ENCODE measurements at places on chromosomes 5 and 9.

DNA sequence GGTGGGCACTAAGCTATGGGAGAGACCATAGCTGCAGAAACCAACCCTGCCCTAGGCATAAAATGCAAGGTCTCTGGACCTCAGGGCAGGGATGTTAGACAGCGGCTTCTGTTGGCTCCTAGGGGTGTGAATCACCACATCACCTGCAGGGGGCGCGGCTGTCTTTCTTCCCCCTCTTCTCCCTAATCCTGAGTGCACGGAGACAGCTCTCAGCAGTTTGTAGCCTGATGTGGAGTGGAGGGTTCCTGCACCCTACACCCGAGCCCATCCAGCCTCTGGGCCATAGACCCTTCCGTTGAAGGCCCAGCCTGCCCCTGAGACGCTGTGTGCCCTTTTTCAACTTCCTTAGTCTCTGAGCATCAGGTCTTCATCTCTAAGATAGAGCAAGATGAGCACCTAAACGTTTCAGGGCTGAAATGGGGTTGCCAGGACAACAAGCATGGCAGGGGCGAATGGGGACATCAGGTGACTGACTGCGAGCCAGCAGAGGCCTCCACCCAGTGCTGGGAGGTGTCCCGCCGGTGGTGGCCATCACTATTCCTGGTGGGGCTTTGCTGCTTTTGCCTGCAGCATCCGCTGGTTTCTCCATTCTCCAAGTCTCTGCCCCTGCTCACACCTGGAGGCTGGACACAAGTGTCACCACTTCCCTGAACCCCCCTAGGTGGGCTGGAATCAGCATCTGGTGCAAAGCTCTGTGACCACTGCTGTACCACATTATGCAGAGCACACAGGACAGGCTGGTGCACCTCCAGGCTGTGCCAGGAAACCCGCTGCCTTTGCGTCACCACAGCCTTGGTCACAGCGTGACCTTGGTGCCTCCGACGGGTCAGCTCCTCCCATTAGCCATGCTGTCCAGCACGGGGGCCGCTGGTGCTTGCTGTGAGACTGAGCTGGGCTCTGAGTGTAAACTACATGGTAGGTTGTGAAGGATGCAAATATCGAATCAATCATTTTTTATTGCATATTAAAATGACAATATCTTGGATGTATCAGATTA is 2.5 kb upstream of the SEC16A start:
- DNase-seq = peak; percentile 29

DNA sequence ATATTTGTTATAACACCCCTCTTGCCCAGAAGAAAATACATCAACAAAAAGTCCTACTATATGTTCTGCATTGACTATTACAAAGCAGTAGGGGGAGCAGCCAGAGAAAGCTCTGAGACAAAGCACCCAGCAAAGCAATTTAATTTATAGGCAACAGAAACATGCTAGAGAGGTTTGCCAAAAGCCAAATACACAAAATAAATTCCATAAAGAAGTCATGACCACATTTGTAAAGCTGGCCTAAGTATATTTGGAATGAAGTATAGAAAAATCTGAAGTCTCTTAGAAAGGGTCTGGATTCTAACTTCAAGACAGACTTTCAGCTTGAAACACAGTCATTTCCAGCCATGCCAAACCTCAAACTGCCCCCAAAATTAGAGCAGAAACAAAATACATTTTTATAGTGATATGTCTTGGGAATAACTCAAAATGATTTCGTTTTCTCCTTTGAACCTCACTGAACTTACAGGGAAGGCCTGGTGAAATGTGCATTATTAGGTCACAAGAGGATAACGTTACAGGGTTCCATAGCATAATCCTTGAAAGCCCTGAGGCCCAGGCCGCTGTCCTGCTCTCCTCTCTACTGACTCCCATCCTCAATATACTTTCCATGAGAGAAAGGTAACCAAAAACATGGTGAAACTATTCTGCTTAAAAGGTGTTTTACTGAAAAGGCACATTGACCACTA is 451.8 kb downstream of the RAB3C start:
- peak; percentile 39 for DNase-seq

DNA sequence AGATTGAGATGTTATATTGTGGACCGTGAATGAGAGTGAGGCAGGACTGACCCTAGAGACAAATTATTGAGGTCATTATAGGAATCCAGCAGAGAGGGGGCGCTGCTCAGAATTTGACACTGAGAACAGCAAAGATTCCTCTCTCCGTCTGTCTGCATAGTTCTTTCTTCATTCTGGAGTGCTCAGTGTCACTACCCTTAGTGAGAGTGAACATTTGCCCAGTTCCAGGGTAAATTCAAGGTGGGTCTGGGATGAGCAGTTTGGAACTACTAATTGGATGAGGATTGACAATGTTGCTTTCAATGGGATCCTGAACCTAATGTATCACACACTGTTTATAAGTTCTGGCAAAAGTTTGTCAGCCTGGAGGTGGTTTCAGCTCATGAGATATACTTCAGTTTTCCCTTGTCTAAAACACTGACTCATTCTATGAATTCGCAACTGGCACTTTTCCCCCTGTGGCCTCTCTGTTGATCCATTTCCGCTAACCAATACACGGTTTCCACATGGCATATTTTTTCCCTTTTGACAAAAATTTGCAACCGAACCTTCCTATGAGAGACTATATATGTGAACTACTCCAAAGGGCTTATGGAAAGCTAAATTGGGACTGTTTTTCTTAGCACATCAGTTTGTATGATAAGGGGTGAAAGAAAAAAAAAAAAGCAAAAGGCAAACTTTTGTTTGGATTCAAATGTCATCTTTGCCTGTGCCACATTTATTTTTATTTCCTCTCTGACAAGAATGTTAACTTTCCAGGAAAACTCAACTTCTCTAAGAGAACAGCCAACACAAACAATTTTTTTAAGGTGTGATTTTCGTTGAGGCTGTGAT is 1240.7 kb upstream of the WWC1 start:
- DNase-seq = no peak

DNA sequence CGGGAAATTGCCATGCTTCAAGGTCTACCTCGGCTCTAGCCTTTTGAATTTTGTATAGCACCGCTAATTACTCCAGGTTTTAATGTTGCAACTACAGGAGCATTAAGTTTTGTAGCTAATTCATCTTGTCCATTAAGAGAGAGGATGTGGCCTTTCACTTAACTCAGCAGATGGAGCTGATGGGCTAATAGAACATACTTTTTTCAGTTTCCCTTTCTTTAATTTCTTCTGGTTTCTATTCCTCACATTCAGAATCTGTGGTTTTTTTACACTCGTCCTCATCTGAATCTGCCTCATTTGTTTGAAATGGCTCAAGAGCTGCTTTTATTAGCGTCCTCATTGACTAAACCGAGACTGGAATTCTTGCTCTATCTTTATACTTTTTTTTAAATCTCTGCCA is 2085.7 kb upstream of the C9orf72 start:
- no peak for DNase-seq

DNA sequence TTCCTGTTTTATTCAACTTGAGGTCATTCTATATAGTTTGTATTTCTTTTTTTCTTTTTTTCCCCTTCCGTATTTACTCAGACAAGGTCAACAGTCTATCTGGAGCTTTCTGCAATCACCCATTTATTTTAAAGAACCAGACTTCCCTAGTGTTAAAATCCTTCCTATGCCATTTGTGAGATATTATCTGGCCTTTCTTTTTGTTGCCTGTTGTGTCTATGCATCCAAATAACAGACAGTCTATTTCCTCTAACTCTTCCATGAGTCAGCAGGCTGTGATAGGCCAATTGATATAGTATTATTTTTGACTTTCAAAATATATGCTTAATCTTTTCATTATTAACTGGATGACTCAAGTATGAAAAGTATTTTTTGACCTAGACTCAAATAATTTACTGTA is 291.2 kb upstream of the PTPRD start:
- no peak for DNase-seq

- DNase-seq = no peak
These were observed 65.2 kb upstream of the ASS1 start for GRCh38 chr9:130379649-130379970.

GRCh38 chr9:123922911-123923310 is 7.0 kb downstream of the DENND1A start:
- no peak for DNase-seq

- no peak for DNase-seq
These were observed 90.3 kb upstream of the PTPRD start for GRCh38 chr9:10703139-10703538.

GRCh38 chr5:129509363-129509975 is 49.4 kb downstream of the ADAMTS19 start:
- DNase-seq = no peak

Data from NCI-H1417 (cell line).